Hematopoietic multipotent progenitor cell treated with erythropoietin and hydrocortisone succinate and interleukin-3 and kit ligand, for 4 days (in vitro differentiated cells): ENCODE measurements at places on chromosomes 6 and 20.

- DNase-seq, result peak; percentile 15
These were observed 101.2 kb downstream of the SNAP25 start for GRCh38 chr20:10319855-10320254.

DNA sequence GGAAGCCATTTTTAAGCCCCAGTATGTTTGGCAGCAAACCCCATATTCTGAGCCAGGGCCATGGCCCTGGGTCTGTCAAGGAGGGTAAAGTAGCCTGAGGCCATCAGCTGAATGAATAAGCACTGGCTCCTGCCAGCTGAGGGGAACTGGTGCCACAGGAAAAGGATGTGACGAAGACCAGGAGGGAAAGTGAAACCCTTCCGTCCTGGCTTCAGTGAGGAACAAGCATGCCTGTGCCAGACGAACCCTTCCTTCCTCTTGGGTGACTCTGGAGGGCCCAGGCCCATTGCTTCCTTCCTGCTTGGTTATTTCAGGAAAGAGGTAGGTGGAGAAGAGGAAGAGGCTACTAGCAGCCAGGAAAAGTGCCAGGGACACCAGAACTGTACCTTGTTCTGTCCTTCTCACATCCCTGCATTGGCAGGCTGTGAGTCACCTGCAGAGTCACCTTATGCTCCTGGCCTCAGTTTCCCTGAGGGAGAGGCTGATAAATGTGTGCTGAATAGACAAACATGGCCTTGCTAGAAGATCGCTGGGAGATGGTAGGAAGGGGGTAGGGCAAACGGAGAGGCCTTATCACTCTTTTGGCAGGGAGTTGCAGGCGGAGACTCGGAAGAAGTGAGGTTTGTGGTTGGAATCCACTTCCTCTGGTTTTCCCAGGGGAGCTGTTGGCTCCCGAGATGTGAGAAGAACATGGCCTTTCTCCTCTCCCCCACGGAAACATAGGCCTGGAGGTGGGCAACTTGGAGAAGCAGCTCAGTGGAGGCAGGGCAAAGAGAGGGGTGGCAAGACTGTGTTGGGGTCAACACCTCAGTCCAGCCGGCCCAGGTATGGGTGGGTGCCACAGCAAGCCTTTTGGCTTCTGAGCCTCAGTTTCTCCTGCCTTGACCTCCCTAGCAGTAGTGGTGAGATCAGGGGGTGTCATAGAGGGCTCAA lies 37.4 kb downstream of the COX4I2 start:
- peak; percentile 95 for DNase-seq

GRCh38 chr20:25258476-25258805 lies 10.6 kb downstream of the PYGB start:
- no peak for DNase-seq

GRCh38 chr6:136307351-136307750 lies 17.7 kb upstream of the BCLAF1 start:
- DNase-seq, result peak; percentile 68

DNA sequence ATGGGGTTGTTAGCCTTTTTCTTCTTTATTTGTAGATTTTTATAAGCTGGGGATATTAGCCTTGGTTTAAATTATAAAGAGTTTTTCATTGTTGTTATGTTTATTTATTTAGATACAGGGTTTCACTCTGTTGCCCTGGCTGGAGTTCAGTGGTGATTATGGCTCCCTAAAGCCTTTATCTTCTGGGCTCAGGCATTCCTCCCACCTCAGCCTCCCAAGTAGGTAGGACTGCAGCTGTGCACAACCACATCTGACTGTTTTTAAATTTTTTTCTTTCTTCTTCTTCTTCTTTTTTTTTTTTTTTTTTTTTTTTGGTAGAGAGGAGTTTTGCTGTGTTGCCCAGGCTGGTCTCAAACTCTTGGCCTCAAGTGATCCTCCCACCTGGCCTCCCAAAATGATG lies 80.9 kb downstream of the UBE3D start:
- DNase-seq, result peak; percentile 30

GRCh38 chr6:159450815-159451465 lies 242.1 kb downstream of the SOD2 start:
- no peak for DNase-seq

GRCh38 chr6:119090256-119090655 lies 11.8 kb upstream of the FAM184A start:
- DNase-seq, result no peak

- no peak for DNase-seq
These were observed 99.9 kb downstream of the L3MBTL3 start for GRCh38 chr6:130118236-130118635.

GRCh38 chr6:33641144-33641543 lies 20.0 kb downstream of the ITPR3 start:
- DNase-seq, result no peak
